ENCODE measurements at places on chromosomes 13 and 19. TPM values are rescaled to one million over a fixed set of nuclear protein-coding genes. Genes with fewer than 3 reads are reported as not detected.

GRCh38 chr19:35986664-35987570 lies 8.1 kb upstream of the SDHAF1 start:
- DNase-seq, result no peak

DNA sequence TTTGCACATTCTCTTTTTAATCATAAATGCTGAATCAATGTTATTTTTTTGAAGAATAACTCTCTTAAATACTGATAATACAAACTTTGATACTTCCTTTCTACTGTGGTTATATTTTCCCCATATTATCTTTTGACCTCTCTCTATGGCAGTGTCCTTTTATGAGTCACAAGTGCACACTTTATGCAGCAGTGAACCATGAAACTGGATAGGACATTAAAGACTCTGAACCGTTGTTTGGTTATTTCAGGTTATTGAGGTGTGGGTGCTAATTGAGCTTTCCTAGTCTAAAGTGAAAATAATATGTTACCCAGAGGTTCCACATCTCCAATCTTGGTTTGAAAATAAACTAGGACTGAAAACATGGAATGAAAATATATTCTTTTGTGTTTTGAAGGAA lies 71.4 kb downstream of the DGKH start:
- no peak for DNase-seq

- DNase-seq, result no peak
These were observed 8.1 kb upstream of the CARM1 start for GRCh38 chr19:10863107-10863717.

DNA sequence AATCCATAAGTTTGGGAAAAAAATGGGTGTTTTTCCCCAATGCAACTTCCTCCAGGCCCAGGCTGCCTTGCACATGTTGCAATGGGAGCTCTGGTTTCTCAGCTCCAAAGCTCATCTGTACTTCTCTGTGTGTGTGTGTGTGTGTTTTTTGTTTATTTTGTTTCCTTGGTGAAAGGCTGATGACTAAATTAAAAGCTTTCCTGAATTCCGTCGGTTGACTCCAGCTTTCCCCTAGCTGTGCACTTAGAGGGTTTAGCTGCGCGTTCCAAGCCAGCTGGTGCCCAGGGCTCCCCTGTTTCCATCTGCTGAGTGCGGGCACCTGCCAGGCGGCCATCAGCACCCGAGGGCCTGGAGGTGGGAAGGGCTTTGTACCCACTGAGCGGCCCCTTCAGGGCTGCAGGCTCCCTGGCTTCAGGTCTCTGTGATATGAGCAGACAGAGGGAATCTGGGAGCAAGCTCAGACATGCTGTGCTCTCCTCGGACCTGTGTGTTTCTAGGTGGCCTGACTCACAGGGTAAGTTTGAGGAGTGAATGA lies 129.1 kb upstream of the SOX1 start:
- no peak for DNase-seq

DNA sequence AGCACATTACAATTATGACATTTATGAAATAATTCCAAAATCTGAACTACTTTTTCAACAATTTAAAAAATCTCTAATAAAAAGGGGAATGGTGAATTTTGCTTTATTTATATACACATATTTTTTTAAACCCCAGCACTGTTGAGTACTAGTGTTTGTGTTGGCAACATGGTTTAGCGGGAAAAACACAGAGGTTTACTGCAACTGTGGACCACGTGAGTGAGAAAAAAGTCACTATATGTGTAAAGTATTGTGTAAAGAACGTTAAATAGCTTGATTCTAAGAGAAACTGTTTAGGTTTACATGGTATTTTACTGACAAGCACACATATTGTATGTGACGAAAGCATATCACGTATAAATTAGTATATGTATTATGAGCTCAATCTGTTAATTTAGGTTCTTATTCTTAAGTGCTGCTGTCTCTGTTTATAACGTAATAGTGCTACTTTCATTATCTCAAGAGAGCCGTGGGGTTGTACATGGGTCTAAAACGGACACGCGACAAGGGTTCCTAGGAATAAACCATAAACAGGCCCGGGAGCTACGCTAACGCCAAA lies 617 bp downstream of the SKA3 start:
- DNase-seq, result no peak

DNA sequence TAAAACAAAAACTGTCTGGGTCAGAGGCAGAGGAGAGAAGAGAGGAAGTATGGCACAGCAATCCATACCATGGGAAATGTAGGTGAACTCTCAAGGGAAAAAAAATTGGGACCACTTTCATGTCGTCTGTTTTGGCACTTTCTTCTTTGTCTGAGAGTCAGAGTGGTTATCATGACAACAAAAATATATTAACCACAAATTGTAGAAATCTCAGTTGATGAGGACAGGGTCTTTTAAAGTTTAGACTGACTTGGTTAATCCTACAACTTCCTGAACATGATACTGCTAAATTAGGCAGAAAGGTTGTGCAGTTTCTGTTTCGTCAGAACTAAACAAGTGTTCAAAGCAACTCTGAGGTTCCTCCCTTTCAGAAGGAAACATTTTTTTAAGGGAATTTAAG lies 15.2 kb downstream of the KLF5 start:
- DNase-seq, result no peak

DNA sequence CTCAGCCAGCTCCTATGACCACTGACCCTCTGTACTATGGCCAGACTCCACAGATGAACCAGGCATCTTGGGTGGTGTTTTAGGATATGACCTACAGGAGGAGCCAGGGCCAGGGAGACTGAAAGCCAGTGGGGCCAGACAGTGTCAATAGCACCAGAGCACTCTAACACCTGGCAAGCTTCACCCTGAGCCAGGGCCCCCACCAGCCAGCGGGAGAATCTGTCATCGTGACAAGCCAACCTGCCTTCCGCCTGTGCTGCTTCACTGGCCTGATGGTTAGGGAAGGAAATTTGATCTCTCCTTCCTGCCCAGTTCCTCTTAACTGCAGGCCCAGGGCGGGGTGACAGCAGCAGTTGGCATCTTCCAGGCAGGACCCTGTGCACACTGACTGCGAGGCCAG lies 222.4 kb downstream of the UQCRFS1 start:
- DNase-seq, result no peak

- no peak for DNase-seq
These were observed 25.3 kb upstream of the OR10H2 start for GRCh38 chr19:15702534-15702930.

- no peak for DNase-seq
These were observed 266.4 kb downstream of the NALCN start for GRCh38 chr13:101149735-101150384.

DNA sequence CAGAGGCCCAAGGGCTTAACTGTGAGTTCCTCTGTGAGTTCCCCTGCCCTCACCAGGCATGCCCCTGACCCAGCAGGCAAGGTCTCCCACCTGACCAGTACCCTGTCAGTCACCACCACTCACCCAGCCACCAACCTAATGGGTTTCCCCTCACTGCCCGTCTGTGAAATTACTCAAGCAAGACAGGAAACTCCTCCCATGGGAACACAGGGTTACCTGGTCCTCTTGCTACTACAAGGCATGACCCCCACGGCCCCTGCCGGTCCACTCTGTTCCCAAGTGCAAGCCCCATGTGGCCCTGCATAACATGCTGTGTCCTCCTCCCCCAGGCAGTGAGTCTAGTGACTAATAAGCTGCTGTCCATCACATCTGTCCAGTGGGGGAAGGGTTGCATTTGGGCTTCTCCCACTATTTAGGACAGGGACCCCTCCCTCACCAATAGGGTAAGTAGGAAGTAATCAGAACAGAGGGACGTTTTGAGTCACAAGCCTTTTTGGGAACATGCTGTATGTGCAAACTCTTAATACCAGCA lies 8.0 kb upstream of the DHRS12 start:
- no peak for DNase-seq

GRCh38 chr19:11577451-11578257 lies at the start of gene ACP5:
ACP5 (minus strand) TSS chr19:11577645; CDS start chr19:11577317, 328 bp downstream.
- DNase-seq, result no peak

DNA sequence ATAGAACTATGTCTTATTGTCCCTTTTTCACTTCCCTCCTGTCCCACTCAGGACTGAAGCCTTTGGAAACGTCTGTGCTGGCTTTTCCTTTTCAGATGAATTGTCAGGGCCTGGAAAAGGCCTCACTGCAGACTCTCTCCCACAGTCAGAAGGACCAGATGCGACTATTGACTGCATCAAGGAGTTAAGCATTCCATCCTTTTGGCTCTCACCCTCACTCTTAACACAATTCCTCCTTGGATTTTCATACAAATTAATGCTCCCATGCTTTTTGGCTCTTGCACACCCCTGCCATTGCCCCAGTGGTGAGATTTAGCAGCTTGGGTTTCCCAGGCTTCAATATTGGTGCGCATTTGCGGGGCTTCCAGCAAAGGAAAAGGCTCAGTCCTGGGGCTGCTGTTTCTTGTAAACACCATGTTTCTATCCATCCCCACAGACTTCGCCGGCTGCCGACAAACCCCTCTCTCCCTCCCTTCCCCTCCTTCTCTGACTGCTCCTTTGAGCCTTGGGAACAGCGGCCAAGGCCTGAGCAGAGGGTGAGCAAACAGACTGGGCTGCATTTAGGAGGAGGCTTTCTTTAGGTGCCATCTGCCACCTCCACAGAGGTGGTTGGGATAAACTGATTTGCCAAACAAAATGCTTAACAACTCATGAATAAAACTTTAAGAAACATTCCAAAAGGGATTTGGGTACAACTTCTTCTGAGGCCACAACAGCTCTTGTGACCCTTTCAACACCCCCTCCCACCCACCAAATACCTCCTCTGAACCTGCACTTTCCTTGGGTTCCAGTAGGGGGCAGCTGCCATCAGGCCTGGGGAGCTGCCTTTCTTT lies 48.6 kb upstream of the PCDH8 start:
- DNase-seq, result no peak

- DNase-seq, result no peak
These were observed at the start of gene ACER1 for GRCh38 chr19:6333439-6333838. ACER1 (minus strand) TSS chr19:6333612; CDS start chr19:6333551, 61 bp downstream.

GRCh38 chr13:51257187-51257586 lies 35.0 kb downstream of the FAM124A start:
- no peak for DNase-seq

DNA sequence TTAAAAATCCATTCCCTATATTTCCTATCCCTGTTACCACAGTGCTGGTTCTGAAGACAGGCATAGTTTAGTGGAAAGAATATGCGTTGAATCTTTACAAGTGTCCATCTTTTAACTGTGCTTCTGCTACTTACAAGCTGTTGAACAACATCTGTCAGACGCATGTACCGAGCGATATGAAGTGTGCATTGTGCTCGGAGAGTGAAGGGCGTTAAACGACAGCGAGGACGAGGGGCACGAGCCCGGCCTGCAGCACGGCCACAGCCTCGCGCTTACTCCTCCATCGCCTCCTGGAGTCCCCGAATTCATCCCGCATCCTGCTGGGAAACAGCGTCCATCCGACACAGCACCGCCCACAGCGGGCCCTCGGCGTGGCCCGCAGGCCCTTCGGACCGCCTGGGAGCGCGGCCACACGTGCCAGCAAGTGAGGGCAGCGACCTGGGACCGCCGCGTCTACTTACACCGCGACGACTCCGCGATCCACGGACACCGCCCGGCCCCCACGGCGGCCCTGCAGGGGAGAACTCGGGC lies 514 bp downstream of the PCID2 start:
- no peak for DNase-seq

DNA sequence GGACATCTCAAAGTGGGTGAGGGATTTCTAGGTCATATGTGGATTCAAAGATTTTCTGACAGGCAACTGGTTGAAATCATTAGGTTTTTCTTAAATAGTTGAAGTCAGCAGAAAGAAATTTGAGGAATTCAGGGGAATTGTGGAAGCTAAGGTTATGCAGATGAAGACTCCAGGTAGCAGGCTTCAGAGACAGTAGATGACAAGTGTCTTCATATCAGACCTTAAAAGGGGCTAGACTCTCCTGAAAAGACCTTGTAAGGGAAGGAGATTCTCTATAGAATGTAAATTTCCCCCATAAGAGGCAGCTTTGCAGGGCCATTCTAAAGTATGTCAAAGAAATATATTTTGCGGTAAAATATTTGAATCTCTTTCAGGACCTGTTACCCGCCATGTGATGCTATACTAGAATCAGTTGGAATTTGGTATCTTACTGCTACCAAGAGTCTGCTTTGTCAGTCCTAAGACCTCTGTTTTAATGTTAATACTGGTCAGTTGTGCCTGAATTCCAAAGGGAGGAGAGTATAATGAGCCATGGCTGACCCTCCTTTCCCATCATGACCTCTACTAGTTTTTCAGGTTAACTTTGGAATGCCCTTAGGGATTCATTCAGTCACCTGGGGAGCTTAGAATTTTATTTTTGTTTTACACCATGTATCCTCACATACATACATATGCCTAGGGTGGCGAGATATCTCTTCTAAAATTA lies 1115.5 kb upstream of the SLC10A2 start:
- no peak for DNase-seq

- no peak for DNase-seq
These were observed 2.7 kb upstream of the CEBPG start for GRCh38 chr19:33370783-33371182.

GRCh38 chr19:51887522-51888498 lies at the start of gene ZNF577:
ZNF577 (minus strand) TSS chr19:51887951; CDS start chr19:51880382, 7,569 bp downstream.
- DNase-seq, result no peak

GRCh38 chr13:73542446-73542845 lies 483.6 kb downstream of the KLF5 start:
- DNase-seq, result no peak

DNA sequence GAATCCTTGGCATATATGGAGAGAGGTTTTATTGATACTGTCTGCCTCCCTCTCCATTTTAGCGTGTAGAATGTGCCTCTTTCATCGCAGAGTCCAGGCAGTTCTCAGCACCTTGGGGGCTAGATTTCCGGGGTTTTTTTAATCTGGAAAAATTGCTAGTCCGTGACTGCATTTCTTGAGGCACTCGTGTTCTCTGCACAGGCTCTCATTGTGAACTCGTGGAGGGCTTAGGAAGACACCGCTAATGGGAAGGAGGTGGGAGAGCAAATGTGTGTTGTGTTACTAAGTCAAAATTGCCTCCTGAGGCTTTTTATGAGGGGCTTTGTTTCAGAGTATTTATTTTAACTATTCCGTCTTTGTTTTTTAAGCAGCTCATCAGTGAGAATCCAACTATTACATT lies 10.1 kb downstream of the ING1 start:
- no peak for DNase-seq

Gene SLC46A3
- total RNA-seq, result 3.1 TPM

Gene GJB2
- total RNA-seq, result 2.7 TPM

Gene TUBA3C
- total RNA-seq, result not detected

Gene ZSCAN4
- total RNA-seq, result not detected

Gene PRTN3
- total RNA-seq, result not detected

Gene C1QTNF9
- not detected for total RNA-seq

Gene ZNF563
- 4.2 TPM for total RNA-seq

Gene CRLF1
- not detected for total RNA-seq

Gene PSG5
- not detected for total RNA-seq

Gene OR7D2
- 0.37 TPM for total RNA-seq

Gene DPF1
- 3.4 TPM for total RNA-seq

All from activated T-helper 2 cell treated with anti-CD3 and anti-CD28 coated beads, Interferon-gamma antibody, Interleukin-2, Interleukin-4, amounts not matched to agents 10 μg/mL and 5 μg/mL and 100 μg/mL, durations not matched to agents 14 hours and 24 hours and 36 hours (primary cell).